ENCODE measurements at places on chromosomes 11 and 22.

DNA sequence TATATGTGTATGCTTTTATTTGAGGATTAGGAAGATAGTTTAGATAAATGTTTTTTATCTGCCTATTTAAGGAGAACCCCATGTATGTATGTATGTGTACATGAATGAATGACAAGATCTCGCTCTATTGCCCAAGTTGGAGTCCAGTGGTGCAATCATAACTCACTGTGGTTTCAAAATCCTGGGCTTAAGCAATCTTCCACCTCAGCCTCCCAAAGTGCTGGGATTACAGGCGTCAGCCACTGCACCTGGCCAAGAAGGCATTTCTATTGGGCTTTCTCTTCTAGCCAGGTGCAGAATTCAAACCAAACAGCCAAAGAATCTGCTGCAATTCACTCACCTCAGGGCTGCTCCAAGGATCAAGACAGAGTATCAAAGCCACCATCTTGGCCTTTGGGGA is 25.5 kb upstream of the DGKZ start:
- no peak for DNase-seq

DNA sequence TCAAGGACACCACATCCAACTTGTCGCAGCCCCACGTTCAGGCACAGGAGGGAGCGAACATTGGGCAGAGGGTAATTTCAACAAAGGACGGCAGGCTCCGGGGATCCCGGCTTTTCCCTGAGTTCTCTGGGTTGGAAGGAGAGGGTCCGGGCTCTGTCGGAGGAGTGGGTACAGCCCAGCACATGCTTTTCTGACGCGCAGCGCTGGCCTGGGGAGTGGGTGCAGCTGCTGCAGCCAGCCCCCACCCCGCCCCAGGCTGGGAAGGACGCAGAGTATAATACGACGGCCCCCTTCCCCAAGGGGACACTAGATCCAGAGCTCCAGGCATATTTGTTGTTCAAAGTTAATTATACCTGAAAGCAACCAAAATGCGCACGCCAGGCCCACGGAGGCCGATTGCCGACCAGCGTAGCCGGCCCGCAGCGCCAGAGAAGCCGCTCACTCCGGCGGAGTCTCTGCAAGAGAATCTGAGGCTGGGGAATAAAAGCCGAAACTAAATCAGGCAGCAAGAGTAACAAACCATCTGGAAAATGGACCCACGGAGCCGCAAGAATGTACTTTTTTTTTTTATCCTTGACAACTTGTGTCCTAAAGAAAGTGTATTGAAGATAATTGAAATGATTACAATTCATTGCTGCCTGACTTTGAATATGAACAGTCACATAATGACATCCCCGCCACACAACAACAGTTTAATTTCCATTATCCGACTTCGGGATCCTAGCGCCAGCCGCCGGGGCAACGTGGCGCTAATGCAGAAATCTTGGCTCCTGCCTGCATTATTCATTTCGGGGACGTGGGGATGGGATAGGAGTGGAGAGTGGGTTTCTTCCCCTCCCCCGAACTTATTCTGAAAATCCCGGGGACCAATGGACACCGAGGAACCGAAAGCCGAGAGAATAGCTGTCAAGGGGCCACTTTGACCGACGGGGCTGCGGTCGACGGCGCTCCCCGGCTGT is 14.0 kb upstream of the PAX6 start:
- no peak for DNase-seq

DNA sequence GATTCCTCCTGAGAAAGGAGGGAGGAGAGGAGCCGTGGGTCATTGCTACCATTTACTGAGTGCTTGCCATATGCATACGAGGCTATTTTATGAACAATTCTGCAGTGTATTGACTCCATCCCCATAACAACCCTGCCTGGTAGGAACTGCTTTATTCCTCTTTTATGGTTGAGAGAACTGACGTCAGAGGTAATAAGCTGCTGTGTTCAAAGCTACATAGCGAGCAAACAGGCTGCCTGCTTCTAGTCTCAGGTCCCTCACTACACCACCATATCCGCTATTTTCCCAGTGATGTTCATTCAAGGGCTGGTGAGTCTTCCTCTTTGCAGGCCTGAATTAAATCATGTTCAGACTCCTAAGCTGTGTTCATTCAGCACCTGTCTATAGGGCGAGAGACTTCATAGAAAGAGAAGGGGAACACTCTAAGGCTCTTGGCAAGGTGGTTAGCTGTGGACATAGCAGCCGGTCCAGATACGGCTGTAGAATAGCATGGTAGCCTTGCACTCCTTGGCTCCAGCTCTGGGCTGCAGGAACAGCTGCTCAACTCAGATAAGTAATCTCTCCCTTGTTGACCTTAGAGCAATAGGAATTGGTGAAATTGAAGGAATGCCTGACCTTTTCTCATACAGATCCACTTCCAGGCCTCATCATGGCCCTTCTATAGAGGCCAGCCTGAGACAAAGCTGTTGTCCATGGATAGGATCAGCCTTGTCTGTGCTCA is 82.6 kb downstream of the MICAL2 start:
- no peak for DNase-seq

GRCh38 chr11:91731051-91731450 is 493.6 kb upstream of the FAT3 start:
- DNase-seq: peak; percentile 57

- no peak for DNase-seq
Measured at GRCh38 chr11:74055938-74056337, 47.1 kb upstream of the UCP3 start.

DNA sequence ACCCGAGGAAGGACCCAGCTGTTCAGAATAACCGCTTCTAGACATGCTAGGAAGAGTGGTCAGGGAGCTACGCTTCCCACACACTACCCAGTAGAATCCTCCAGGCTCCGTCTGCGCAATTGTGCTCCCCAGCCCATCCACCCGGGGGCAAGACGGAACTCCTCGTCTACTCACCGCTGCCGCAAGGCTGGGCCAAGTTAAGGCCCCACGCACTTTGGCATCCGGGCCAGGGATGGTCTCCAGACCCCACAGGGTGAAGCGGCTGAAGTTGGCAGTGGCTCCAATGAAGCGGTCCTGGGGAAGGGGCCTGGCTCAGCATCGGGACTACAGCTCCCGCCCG is 757 bp downstream of the RNASEH2C start:
- no peak for DNase-seq

GRCh38 chr11:10529279-10529678 is 11.7 kb downstream of the RNF141 start:
- DNase-seq: no peak

- no peak for DNase-seq
Measured at GRCh38 chr22:50058906-50059880, 1.1 kb upstream of the TTLL8 start.

DNA sequence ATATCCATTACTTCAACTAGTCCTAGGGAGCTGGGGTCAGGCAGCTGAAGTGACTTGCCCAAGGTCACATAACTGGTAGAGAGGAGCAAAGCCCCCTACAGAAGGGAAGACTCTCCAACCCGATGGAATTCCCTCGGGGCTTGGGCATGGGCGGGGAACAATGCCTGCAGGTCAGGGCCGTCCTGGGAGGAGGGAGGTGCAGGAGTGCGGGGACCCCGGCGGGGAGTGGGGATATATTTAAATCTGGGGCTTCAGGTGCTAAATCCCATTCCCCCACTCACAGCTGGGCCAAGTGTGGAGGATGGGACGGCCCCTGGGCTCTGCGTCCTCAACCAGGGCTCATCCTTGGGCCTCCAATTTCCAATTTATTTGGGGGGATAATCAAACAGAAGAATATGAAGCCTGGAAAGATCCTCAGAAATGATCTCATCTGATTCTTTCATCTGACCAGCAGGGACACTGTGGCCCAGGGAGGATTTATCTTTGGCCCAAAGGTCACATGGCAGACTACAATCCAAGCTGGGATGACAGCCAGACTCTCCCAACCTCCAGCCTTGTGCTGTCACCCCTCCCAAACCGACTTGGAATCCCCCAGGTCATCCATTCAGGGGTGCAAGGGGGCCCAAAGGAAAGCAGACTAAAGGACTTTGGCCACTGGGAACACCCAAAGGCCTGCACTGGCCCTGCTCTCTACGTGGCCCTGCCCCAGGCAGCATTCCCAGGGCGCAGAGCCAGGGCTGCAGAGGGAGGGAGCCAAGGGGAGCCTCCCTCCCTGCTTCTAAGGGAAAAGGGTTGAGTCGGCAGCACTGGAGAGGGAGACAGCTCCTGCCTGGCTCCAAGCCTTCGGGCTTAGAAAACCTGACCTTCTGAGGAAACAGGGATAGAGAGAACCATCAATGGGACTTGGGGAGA is 8.7 kb upstream of the C1QTNF6 start:
- DNase-seq: peak; percentile 69

DNA sequence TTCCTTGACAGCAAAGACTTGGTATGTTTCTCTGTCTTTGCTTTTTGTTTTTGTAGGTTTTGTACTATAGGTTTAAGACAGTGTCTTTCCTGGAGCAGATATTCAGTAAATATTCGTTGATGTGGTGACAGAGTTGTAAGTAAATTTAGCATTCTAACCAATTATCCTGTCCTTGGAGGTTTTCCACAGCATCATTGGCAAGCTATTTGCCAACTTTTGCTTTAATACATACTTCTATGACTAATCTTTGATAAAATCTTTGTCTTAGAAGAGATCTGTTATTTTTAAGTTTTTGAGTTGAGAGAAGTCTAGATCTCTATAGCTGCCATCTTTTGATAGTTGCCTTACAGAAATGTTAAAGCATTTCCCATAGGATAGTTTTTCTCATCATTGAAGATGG is 3.8 kb downstream of the USP47 start:
- no peak for DNase-seq

DNA sequence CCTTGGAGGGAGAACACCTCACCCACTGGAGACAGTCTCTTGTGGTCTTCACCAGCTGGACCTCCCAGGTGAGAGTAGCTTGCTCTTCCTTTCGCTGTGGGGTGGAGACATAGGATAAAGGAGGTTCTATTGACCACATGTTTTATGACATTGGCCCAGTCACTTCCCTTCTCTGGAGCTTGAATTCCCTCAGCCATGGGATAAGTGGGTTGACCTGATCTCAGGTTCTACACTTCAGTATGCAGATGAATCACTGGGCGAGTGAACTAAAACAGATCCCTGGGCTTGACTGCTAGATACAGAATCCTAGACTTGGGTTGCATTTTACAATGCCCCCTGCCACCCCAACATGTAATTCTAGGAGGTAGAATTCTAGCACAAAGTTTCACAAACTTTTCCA is 54.8 kb upstream of the PRSS23 start:
- DNase-seq: no peak

GRCh38 chr11:45654231-45655011 is 11.0 kb downstream of the CHST1 start:
- no peak for DNase-seq

DNA sequence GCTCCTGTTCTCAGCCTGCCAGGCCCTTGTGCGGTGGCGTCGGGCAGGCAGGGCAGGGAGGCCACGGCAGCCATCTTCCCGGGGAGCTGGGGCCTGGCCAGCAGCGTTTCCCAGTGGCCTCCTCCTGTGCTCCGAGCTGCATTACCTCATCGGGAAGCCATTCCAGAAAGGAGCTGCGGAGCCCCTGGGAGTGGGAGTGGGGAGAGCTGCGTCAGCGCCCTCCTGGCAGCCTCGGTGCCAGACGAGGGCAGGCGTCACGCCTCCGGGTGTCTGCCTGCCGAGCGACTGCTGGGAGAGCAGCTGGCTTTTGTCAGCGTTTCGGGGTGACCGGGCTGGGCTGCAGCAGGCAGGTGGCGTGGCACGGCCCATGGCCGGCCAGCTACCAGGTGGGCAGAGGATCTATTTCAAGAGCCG is 30.9 kb upstream of the WNT7B start:
- DNase-seq: no peak

GRCh38 chr11:108093128-108093904 is 28.1 kb upstream of the ACAT1 start:
- no peak for DNase-seq
